Renal cortex interstitium (tissue), 15 donors: ENCODE measurements at places on chromosomes 3 and 15.

GRCh38 chr3:132037581-132037980, 2.8 kb upstream of the CPNE4 start:
- DNase-seq = no peak

DNA sequence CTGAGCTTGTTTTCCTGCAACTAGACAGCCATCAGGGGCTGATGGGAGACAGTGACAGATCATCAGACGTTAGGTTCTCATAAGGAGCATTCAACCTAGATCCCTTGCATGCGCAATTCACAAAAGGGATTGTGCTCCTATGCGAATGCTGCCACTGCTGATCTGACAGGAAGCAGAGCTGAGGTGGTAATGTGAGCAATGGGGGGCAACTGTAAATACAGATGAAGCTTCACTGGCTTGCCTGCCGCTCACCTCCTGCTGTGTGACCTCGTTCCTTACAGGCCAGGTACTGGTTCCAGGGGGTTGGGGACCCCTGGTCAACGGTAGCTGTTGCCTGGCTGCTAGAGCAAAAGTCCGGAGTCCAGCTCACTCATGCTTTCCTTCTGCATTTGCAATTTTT, 26.4 kb upstream of the KCNAB1 start:
- DNase-seq = no peak

DNA sequence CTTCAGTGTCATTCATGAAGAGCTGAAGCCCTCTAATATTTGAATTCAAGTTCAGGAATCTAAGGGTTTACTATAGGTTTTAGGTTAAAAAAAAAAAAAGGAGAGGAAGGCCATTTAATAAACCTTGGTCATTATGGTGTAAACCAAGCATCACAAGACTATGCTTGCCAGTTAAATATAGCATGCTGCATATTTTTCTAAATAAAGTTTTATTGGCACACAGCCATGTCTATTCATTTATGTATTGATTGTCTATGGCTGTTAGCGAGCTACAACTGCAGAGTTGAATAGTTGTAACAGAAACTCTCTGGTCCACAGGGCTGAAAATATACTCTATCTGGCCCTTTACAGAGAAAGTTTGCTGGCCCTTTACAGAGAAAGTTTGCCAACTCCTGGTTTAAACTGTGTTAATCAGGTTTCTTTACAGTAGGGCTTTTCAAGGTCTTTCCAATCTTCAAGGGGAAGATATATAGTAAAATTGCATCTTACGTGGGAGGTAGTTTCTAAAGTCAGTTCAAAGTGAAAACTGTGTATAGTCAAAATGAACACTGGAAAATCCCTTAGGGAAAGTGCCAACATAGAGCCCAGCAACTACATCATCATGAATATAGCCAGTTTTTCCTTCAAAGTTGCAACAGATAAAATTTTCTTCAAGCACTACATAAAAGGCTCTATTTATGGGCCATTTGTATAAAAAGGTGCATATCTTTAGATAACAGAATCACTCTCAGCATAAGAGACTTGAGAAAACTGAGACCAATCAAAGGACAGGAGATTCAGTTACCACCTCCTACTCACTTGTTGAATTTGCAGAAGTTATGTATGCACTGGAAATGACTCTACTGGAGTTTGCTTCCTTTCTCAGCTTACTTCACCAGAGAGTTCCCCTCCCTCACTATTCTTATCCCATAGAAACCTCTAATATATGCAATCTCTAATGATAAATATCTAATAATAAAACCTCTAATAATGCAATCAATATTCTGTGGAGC, 49.7 kb upstream of the FRMD4B start:
- no peak for DNase-seq

DNA sequence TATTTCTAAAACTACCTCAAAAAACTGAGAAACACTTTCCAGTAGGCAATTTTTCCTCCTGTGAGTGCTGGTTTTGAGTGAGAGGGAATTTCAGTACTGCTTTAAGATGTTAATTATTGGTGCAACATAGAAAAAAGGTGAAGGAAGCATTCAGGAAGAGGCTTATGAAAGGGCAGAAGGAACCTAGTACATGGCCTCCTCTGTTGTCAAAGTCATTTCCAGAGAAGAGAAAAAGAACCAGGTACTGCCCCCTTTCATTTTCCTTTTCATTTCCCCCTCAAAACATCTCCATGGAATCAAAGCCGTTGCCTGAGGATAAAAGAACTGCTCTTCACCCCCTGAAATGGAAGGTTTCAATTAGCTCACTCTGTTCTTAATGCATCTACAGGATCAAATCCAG, 19.8 kb downstream of the RARRES1 start:
- DNase-seq = no peak

GRCh38 chr15:40471105-40471807, 472 bp downstream of the CHST14 start:
- peak; percentile 39 for DNase-seq

DNA sequence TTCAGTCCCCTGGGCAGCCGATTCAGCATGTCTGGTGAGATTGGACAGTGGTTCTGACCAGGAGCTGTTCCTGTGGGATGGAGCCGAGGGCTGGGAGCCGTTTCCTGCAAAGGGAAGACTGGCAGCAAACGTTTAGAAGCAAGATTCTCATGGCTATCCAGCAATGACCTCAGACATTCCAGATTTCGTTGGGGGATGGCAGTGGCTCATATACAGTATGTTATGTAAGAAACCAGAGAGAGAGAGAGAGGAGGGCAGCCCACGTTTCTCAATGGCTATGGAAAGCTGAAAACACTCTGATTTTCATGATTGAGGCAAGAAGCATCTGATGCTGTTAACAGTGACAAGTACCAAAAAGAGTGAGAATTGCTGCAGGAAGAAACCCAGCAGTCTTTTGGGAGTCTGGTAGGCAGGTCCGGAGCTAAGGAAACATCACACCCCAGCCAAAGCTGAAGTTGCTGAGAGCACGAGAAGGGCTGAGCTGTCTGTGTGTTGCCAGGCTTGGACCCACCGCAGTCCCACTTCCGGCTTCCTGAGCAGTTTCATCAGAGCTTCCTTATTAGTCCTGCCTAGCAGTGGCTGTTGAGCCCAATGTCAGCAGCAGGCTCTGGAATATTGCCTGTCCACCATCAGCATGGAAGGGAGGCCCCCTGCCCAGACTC, 25.6 kb upstream of the VPS8 start:
- DNase-seq = no peak

GRCh38 chr15:42932833-42933515, 12.4 kb upstream of the TTBK2 start:
- DNase-seq = no peak

DNA sequence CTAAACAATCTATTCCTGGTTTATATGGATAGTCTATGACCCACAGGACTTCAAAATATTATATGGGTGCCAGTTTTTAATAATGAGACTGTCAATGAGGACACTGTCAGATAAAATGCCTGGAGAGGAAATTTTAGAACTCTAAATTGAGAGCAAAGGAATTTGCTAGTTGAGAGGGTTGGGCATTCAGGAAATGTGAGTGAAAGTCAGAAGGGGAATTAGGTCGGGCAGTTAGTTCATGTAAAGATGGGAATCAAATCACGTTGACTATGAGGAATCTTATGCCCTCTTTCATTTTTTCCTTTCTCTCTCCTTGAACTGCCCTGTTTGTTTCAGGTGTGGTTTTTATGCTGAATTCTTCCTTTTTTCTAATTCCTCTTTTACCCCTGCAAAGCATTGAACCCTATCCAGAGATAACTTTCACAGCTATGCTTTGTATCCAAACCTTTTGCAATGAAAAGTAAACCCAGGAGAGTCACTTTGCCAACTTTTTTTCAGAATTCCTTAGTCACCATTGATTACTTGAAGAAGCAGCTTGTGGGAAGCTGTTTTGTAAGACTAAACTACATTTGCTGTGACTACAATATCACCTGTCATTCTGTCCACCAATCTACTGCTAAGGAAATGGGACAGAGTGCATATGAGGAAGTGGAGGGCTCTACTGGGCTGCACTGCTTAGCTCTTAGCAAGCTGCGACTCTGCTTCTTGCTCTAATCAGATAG, 27.8 kb downstream of the CHP1 start:
- DNase-seq = no peak

DNA sequence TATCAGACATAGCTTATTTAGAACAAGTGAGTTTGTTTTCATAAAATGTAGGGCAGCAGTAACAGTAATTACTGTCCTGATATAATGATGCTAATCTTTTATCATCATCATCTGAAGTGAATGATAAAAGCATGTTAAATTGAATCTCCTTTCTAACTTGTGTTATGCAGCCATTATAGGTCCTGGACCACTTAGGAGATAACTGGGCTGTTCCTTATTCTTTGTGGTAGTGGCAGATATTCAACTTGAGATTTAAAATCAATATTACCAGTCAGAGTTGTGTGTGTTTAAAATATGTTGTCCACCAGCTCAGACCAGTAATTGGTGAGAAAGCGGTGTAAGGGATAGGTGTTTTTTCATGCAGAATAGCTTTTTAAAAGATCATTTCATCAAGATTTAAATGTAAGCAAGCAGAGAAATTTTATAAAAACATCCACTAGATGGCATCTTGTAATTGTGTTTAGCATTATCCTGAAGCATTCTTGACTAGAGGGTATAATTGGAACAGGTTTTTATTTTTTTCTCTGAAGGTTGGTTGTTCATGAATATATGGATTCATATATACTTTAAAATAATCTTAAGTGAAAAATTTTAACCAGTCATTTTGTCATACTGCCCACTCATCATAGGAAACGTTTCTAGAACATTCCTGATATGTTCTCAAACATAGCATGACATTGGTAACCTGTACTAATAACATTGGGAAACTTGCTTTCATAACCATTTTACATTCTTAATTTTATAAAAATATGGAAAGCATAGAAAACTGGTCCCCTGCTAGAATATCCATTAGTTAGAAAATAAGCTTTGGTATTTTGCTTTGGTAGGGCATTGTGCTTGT, 153.9 kb downstream of the BBX start:
- no peak for DNase-seq

GRCh38 chr3:126452213-126452612, 23.5 kb downstream of the ZXDC start:
- no peak for DNase-seq

DNA sequence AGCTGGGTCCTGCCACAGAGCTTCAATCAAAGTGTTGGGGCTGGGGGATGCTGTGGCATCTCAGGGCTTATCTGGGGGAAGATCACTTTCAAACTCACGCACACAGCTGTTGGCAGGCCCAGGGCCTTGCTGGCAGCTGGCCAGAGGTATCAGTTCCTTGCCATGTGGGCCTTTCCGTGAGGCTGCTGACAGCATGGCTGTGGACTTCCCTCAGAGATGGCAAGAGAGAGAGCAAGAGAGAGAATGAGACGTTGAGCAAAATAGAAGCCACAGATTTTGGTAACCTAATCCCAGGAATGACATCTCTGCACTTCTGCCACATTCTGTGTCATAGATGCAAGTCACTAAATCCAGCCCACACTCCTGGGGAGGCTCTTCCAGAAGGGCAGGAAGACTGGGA, 91.0 kb downstream of the TPRG1 start:
- DNase-seq = no peak

- no peak for DNase-seq
These were observed 46.5 kb upstream of the ICE2 start for GRCh38 chr15:60525341-60526039.

GRCh38 chr3:33658991-33659848, 58.8 kb downstream of the CLASP2 start:
- DNase-seq = peak; percentile 77

- no peak for DNase-seq
These were observed 35.1 kb downstream of the UBE3A start for GRCh38 chr15:25403771-25404170.

DNA sequence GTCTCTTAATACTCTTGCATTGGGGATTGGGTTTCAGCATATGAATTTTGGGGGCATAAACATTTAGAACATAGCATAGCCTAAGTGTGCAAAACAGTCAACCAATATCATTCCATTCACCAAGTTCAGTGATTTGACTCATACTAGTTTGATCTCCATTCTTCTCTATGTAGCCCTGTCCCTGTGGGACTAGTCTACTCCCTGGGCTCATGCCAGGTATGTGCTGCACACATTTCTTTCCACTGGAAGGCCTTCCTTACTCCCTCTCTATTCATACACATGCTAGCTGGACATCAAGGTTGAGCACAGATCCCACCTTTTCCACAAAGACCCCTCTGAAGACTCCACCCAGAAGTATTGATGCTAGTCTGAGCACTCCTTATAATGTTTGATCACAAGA, 5.1 kb downstream of the ZDHHC23 start:
- DNase-seq = no peak
